ENCODE measurements at places on chromosomes 11 and 22. TPM values are rescaled to one million over a fixed set of nuclear protein-coding genes. Genes with fewer than 3 reads are reported as not detected.

The SLC22A8 gene
- total RNA-seq, result not detected

The SYCE3 gene
- total RNA-seq, result not detected

- DNase-seq, result no peak
Observed at GRCh38 chr11:86262387-86262786, 17.8 kb downstream of the EED start.

The SAA4 gene
- total RNA-seq, result not detected

GRCh38 chr11:92136797-92137196 is 87.8 kb upstream of the FAT3 start:
- DNase-seq, result peak; percentile 32

- DNase-seq, result no peak
Observed at GRCh38 chr11:62400760-62401159, 18.1 kb upstream of the SCGB1A1 start.

DNA sequence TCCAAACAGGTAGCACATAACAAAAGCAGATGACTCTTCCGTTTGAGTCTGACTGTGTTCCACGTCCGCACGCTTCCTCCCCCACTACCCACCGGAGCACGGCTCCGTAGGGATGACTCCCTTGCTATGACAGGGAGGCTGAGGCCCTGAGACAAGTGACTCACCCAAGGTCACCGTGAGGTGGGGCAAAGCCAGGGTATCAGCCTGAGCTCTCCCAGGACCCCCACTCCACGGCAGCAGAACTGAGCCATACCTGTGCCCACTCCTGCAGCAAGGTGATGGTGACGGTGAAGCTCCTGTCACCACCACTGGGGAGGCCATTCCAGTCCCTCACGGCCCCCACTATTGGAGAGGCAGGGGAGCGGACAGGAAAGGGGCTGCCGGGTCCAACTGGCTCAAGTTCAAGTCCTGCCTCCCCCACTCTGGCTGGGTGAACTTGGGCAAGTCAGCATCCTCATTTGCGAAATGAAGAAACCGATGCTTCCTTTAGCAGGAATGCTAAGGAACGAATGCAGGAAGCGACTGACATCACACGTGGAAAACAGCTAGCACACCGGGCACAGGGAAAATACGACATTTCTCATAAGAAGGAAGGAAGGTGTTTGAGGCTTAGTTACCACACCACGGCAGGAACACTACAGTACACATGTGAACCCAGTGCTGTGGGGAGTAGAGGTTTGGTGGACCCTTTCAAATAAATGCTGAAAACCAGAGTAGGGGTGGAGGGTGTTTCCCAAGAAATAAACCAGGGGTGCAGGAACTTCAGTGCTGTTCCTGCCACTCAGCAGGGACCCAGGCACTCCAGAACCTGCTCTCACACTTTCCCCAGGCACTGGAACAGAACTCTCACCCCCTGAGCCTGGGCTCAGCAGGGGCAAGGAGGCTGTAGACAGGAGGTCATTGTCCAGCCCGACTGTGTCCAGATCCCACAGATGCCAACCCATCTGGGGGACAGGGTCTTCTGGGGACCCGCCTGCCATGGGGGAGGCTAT is 32.4 kb upstream of the CBX7 start:
- DNase-seq, result no peak

DNA sequence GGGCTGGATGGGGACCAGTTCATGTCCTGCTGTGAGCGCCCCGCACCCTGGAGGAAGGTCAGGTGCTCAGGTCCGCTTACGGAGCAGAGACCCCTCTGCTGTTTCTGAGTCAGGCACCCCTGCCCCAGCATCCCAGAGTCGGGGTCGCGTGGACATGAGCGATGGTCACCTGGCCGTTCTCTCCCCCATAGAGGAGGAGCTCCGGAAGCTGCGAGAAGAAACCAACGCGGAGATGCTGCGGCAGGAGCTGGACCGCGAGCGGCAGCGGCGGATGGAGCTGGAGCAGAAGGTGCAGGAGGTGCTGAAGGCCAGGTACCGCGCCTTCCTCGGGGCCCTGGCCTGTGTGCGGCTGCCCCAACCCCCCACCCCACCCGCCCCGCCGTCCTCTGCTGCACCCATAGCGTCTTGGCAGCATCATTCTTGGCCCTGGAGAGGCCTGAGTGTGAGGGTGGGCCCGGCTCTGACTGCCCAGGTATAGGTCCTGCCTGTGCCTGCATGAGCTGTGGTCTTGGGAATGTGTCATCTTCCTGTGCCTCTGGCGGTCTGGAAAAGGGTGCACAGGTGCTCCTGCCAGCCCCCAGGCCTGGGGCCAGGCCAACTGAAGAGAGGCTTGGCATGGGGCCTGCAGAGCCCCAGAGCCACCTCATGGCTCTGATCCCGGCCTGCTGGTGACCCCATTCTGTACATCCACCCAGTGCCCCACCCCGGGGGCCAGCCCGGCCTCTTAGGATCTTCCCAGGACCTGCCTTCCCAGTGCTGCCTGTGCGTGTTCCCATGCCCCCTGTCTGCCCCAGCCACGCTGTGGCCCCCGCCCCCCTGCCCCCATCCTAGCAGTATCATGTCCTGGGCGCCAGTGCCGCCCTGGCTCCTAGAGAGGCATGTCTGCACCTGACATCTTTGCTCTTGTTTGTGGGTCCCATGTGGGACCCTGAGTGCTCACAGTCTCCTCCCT is 38.1 kb downstream of the GRAMD4 start:
- DNase-seq, result no peak

The TMEM191B gene
- 0.10 TPM for total RNA-seq

GRCh38 chr11:82494988-82495432 is 238.7 kb downstream of the FAM181B start:
- peak; percentile 8 for DNase-seq

- peak; percentile 23 for DNase-seq
Observed at GRCh38 chr11:43135966-43136534, 175.7 kb upstream of the API5 start.

DNA sequence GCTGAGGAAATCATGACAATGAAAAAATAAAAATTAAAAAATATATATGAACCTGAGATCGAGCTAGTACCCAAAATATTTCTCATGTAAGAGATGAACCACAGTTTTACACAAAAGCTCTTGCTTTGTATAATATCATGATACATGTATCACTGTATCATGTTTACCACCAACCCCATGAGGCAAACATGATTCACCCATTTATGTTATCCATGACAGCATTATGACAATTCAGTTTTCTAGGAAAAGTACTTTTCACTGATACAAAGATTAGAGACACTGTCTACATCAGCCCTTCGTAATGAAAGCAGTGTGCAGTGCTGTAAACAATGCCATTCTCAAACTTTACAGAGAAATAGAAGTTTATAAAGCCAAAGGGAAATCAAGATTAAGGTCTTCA is 852.5 kb upstream of the LRRC4C start:
- DNase-seq, result no peak

DNA sequence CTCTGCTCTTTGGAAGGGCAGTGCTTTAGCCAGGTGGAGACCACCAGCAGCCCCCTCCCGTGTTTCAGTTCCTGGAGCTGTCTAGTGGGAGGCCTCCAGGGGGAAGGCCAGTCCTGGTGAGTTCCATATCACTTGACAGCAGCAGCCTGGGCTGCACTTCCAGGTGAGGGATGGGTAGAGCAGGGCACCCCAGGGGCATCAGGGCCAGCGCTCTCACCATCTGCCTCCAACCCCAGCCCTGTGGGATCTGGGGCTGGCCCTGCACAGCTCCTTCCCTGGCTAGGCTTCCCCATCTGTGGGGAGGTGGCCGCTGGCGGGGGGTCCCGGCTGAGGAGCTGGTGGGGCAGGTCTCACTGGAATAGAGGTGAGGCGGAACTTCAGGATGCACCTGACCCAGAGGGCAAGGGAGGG is 60.5 kb downstream of the MORC2 start:
- no peak for DNase-seq

The ADAMTS8 gene
- not detected for total RNA-seq

DNA sequence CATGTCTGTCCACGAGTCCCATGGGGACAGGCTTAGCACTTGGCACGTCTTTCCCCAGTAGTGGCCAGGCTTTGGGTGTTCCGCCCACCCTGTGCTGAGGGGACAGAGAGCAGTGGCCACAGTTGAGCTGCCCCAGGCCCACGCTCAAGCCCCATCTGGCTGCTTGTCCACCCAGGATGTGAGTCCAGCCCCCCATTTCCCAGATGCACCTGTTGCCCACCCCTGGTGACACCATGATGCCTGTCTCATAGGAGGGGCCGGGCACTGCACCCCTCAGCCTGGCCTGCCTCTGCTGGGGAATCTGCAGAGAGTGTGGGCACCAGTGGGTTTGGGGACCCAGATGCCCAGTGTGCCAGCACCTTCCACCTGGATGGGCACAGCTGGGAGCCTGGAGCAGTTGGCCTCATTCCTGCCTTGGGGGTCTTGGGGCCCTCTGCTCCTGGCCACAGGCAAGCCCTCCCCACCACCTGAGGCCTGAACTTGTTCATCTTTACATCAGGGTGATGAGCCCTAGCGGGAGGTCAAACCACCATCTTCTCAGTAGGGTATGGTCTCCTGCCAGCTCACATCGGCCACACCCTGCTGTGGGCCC is 5.7 kb downstream of the SIGIRR start:
- no peak for DNase-seq

DNA sequence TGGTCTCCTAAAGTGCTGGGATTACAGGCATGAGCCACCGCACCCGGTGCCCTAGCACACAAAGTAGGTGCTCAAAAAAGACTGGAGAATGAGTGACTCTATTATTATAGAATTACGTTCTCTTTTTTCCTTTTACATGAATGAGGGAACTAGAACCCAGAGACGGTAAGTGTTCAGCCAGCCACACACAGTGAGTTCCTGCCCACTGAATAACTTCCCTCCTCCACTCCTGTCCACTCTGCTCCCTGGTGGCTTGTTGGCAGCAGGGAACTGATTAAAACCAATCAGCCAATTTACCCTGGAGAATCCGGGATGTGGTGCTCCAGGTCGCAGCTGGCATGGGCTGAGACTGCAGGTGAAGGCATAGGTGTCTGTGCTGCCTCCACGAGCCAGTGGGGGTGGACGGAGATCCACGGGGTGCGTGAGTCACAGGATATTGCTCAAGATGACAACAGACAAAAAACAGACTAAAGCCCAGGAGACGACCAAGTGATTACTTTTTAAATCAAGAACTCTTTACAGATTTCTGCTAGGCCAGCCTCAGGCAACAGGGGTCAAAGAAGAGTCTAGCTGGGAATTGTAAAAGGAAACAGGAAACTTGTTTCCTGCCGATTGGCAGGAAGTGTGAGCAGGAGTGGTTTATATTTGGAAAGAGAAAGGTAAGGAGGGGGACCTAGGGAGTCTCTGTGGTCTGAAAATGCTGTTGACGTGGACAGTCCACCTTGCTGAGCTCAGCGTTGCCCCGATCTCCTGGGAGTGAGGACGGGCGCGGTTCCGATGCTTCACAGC is 95.2 kb upstream of the TP53I11 start:
- peak; percentile 59 for DNase-seq

The OR2D3 gene
- total RNA-seq, result not detected

- no peak for DNase-seq
Observed at GRCh38 chr22:19065929-19066328, 56.3 kb downstream of the DGCR2 start.

DNA sequence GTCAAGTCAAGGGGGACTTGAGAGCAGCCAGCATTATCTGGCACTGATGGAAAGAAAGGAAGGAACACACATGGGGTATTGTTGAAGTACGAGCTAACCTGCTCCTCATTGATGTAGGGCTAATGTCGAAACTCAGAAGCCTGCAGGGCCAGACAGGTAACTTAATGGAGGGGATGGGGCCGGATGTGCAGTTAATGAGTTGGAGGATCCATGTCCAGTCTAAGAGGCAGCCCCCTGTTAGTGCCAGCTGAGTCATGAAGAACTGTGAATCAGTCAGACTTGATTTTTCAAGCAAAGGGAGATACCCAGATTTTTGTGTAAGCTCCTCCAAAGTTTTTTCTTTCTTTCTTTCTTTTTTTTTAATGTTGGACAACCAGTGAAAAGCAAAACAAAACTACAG is 65.6 kb downstream of the CECR2 start:
- no peak for DNase-seq

GRCh38 chr22:35409783-35410662 is 10.1 kb downstream of the MCM5 start:
- no peak for DNase-seq

GRCh38 chr11:70540196-70540595 is 141.9 kb downstream of the CTTN start:
- DNase-seq, result no peak

The TMEM86A gene
- total RNA-seq, result 1.3 TPM

The TPBGL gene
- total RNA-seq, result 0.33 TPM

- peak; percentile 91 for DNase-seq
Observed at GRCh38 chr11:128621601-128622501, 34.5 kb upstream of the ETS1 start.

Measured in HT1080 (cell line).